ENCODE measurements at places on chromosomes 2 and 18.

DNA sequence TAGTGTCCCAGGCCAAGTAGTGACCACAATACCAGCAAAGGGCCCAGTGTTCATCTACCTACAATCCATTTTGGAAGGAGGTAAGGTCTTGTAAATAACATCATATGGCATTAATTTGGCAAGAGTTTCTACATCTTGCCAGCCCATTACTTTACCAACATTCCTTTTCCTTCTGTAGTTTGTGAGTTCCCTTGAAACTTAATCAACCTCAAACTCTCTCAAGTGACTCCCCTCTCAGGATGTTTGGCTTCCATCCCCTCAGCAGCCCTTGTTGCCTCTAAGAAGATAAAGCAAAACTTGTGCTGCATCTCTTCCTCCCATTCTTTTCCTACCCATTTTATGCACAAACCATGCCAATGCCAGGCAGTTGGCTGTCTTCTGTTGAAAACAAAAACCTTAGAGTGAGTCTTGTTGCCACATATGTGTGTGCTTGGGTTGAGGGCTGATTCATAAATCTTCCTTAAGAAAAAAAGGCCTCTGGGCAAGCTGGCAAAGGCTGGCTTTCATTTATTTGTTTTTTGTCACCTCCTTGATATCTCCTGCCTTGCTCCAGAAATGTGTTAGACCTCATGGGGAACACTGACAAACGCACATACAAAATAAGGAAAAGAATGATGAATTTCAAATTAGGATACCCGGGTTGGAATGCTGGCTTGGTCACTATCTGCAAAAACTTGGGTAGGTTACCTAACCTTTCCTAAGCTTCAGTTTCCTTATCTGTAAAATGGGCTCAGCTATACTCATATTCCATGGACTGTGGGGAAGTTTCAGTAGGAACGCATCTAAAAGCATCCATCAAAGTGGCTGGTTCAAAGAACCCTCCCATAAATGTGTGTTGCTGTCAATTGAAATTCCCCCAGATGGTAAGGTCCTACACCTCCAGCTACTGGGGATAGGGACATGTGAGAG is 29.4 kb upstream of the ST3GAL5 start:
- no peak for DNase-seq

DNA sequence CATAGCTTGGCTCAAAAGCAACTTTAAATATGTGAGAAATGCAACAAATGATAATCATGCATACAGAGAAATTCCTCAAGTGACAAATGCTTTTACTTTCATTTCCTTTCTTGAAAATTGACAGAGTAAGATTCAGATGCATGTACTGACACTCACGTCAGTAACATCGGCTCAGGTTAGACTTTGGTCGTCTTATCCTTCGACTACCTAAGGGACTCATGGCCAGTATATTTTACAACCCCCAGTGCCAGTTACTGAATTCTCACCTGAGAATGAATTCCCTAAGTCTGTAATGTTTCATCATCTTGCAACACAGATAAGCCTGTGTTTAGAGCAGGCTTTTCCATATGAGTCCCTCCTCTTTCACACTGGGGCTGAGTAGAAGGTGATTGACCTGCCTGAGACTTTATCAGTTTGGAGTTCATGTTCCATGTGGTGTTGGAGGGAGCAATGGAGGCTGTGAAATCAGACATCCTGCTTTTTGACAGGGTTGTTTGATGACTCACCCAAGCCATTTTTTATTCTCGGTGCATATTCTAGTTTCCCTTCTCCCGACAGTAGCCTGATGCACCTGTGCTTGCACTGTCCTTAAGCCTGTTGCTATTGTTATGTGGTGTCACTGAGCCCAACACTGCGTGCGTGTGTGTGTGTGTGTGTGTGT is 30.5 kb upstream of the ATP8B1 start:
- DNase-seq, result no peak

DNA sequence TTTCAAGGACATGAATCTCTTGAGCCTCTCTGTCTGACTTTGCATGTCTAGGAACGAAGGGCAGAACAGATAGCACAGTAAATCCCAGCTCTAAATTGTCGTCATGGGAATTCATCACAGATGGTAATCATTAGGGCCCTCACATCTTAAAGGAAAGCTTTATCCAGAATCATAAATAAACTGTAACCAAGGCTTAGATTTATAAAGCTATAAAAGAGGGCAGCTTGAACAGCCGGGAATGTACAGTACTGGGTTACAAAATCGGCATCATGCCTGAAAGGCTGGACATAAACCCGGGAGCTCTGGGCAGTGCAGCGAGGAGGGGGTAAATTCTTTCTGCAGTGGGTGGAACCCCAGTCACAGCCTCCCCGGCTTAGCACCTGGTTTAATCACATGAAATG is 144.4 kb downstream of the GFPT1 start:
- DNase-seq, result no peak

GRCh38 chr2:98350411-98350810 is 4.2 kb downstream of the CNGA3 start:
- no peak for DNase-seq

DNA sequence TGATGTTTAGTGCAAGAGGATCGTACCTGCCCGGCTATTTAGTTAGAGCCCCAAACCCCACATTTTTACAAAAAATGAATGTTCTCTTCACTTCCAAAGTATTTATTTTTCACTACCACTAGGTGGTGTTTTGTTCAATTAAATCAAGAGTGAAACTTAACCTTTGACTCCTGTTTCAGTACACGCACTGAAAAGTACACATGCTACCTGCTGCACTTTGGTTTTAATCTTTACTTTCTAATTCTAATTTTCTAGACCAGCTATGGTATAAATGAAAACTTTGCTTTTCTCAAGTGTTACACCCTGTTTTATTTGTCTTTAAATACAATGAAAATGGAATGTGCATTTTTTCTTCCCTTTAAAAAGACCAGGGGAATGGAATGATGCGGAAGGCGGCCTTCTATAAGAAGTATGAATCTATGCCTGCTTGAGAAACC is 31.4 kb upstream of the CHN1 start:
- DNase-seq, result peak; percentile 45

- DNase-seq, result no peak
Measured at GRCh38 chr2:113202305-113203216, 28.8 kb downstream of the PSD4 start.

- DNase-seq, result no peak
Measured at GRCh38 chr2:128390991-128391630, 72.4 kb upstream of the HS6ST1 start.

DNA sequence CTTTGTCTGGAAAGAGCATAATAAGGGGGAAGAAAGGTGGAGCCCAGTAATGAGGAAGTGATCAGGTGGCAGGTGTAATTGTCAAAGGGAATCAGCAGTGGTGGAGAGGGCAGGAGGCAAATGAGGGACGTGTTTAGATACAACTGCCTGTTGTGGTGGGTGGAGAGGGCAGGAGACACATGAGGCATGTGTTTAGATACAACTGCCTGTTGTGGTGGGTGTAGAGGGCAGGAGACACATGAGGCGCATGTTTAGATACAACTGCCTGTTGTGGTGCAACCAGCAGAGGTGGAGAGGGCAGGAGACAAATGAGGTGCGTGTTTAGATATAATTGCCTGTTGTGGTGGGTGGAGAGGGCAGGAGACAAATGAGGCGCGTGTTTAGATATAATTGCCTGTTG is 173.1 kb downstream of the ANKRD30B start:
- no peak for DNase-seq

- DNase-seq, result no peak
Measured at GRCh38 chr2:103435010-103435409, 673.2 kb downstream of the TMEM182 start.

DNA sequence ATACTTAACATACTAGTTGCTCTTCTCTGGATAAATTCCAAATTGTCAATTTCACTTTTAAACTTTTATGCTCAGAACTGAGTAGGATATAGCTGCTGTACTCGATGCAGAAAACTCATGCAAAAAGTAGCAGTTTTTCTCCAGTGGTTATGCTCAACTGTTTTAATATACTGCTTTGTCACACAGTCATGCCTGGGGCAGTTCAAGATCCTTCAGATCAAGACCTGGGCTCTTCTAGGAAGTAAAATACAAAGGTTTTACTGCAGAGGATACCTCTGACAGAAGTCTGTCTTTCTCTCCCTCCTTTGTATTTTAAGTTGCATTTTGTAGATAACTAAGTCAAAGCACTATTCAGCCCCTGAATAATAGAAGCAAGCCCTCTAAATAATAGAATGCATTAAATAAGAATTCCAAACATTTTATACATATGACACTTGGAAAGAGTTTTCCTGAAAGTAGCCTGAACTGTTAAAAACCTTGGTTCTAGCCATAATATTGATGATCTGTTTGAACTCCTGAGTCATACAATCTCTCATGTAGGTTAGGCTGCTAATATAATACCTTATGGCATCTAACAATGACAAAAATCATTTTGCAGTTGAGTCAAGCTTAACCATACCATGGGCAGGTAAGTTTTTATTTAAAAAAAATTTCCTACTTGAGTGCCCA is 183.3 kb upstream of the TRIB2 start:
- DNase-seq, result no peak

- no peak for DNase-seq
Measured at GRCh38 chr2:238040918-238041317, 19.9 kb upstream of the SCLY start.

DNA sequence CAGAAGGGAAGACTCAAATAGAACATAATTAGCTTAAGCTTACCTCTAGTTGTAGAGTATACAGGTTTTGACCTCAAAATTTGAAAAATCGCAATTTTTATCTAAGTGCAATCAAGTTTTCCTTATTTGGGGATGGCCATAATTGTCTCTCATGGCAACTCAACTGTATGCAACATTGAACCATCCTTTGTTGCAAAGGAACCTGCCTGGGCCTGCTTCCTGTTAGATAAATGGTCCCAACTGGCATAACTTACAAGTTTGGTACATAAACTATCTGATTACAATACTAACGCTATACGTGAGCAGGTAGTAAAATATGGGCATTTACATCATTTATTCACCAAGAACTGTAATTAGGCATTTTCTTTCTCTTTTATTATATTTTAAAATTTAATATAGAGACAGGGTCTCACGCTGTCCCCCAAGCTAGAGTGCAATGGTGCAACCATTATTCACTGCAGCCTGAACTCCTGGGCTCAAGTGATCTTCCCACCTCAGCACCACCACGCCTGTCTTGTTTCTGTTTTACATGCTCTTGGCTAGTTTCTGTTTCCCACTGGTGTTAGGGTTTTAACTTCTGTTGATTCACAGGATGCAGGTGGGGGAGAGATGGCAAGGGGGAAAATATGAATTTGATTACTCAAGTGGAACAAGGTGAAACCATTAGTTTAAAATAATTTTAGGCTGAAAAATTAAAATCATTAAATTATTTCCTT is 55.3 kb upstream of the B3GNT2 start:
- no peak for DNase-seq

- DNase-seq, result no peak
Measured at GRCh38 chr2:105868060-105868459, 123.3 kb downstream of the NCK2 start.

- DNase-seq, result no peak
Measured at GRCh38 chr18:4102901-4103300, 352.2 kb downstream of the DLGAP1 start.

- no peak for DNase-seq
Measured at GRCh38 chr2:38174646-38175423, 98.9 kb upstream of the CYP1B1 start.

GRCh38 chr2:164142755-164143154 is 406.9 kb upstream of the FIGN start:
- DNase-seq, result no peak

GRCh38 chr18:48064978-48065600 is 134.6 kb upstream of the SMAD2 start:
- DNase-seq, result no peak

DNA sequence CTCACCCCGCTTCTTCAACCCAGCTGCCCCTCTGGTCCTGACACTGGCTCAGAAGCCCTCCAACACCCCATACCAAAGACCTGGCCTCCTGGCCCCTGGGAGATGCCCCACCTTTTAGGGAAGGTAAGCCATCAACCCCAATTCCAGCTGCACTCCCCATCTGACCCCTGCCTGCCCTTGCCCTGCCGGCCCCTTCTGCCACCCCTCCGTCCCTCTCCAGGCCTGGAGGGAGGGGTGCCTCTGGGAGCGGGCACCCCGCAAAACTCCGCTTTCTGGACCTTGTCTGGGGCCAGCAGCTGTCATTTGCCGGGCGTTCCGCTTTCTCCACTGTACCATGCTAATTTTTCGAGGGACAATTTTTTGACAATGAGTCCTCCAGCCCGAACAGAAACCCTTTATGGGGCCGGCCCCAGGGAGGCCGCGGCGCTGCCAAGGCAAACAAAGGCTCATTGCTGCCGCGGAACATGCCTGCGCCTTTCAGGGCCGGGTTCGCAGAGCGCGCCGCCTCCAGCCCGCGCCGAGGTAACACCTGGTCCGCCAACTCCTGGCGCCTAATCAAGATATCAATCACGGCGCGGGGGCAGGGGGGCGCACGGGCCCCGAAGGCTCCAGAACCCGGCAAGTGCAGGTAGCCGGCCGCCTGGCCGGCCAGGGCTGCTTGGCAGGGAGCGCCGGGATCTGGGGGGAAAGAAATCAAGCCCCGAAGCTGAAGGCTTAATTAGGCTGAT is 96.0 kb downstream of the INHBB start:
- no peak for DNase-seq

DNA sequence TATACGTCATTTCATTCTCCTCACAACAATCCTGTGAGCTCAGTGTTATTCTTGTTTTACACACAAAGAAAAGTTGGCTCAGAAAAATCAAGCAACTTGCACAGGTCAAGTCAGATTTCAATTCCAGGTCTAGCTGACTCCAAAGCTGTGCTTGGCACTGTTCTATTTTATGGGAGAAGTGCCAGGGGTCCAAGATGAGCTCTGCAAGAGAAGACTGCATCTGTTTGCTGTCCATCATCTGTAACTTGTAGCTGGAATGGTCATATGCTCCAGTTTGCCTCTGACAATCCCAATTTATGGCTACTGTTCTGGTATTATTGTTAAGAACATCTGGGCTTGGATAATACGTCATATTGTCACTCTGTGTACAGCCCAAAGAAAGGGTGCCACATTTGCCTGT is 28.9 kb downstream of the KCNF1 start:
- no peak for DNase-seq

DNA sequence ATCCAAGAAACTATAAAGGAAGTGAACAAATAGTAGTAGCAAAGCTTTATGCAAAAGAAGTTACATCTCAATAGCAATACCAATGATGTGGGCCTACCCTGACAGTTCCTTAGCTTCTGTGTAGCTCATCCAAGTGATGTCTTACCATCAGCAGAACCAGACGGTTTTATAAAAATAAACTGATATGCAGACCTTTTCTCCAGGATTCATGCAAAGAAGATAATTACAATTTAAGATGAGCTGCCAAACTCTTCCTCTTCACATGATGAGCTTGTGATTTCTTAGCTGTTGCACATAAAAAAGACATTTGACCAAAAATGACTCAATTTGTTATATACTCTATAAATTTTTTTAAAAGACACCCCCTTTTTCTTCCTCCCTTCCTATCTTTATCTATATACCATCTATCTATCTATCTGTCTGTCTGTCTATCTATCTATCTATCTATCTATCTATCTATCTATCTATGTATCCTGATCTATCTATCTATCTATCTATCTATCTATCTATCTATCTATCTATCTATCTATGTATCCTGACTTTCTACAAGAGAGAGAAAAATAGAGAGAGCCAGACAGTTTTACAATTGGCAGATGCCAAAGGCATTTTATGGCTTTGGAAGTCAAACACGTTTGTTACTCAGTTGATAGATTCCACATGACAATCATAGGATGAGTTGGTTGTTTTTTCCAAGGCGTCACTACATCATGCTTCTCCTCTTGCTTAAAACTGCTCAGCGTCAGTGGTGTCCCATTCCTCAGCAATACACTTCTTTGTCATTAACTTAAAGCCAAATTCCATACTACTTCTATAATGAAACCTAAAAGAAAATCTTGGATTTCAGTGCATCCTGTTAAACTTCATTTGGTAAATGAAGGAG is 65.9 kb upstream of the ACTR3 start:
- DNase-seq, result no peak

- DNase-seq, result no peak
Measured at GRCh38 chr18:48486754-48487153, 52.1 kb upstream of the CTIF start.

Measured in hematopoietic multipotent progenitor cell treated with erythropoietin and hydrocortisone succinate and interleukin-3 and kit ligand, for 15 days (in vitro differentiated cells).